CD14-positive monocyte (primary cell): ENCODE measurements at places on chromosomes 13 and 19.

- DNase-seq: no peak
These were observed 59.5 kb downstream of the KCNC3 start for GRCh38 chr19:50269653-50270052.

GRCh38 chr19:6723108-6723618 lies 2.7 kb upstream of the C3 start:
- no peak for DNase-seq

- DNase-seq: peak; percentile 48
These were observed 141.7 kb upstream of the SERP2 start for GRCh38 chr13:44231786-44232516.

DNA sequence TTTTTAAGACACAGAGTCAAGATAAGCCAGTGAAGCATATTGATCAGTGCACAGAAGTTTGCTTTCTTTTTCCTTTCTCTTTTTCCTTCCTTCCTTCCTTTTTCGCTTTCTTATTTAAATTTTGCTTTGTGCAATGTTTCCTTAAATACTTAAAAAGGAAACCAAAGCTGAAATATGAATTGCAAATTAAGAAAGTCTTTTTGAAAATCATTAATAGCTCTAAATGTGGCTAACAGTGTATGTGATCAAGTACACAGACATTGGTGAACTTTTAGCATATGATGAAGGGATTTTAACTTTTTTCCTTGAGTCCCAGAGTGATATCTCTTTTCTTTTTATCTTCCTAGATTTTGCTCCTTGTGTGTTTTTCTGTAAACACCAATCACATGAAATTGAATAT lies 1356.9 kb upstream of the PRR20A start:
- no peak for DNase-seq

- DNase-seq: no peak
These were observed 28.2 kb downstream of the IGFL2 start for GRCh38 chr19:46176116-46176860.

GRCh38 chr19:3392480-3392879 lies 26.1 kb downstream of the NFIC start:
- no peak for DNase-seq

- DNase-seq: no peak
These were observed 77.1 kb upstream of the KCTD15 start for GRCh38 chr19:33719366-33720154.

DNA sequence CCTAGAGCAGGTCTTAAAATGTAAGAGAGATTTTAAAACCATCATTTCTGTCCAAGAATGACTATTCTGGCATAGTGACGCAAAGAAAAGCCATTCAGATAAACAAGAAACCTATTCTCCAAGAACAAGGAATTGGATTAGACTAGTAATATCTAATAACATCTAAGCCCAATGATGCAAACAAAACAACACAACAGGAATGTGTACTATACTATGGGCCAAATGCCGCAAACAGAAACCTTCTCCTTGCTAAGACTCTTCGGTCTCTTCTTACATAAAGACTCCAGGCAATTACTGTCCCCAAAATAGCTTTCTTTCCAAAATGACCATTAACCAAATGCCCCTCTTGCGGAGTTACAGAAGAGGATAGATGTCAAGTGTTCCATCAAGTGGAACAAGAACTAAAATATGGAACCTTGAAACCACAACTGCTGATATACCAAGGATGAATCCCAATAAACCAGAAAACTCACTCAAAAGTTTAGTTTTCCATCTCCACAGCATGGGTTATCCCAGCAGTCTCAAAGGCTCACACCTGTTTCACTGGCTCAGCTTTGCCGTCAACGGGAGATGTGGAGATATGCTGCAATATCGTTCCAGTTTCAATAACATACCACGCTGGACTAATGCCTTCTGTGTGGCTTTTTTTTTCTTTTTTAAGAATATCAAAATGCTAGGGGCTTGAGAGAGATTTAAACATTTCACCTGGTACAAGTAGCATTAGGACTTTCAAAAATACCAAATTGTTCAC lies 76.2 kb downstream of the FOXO1 start:
- DNase-seq: no peak

- no peak for DNase-seq
These were observed 455.7 kb downstream of the FGF9 start for GRCh38 chr13:22126433-22127021.

GRCh38 chr19:33580026-33580644 lies 41.6 kb upstream of the CHST8 start:
- DNase-seq: no peak

GRCh38 chr19:4229179-4229931 lies at the start of gene EBI3:
EBI3 (plus strand) TSS chr19:4229523; CDS start chr19:4229551, 28 bp downstream.
- DNase-seq: peak; percentile 86

GRCh38 chr19:3768748-3769099 lies 3.3 kb downstream of the RAX2 start:
- DNase-seq: no peak

GRCh38 chr13:113293686-113294085 lies 3.4 kb upstream of the LAMP1 start:
- DNase-seq: no peak

DNA sequence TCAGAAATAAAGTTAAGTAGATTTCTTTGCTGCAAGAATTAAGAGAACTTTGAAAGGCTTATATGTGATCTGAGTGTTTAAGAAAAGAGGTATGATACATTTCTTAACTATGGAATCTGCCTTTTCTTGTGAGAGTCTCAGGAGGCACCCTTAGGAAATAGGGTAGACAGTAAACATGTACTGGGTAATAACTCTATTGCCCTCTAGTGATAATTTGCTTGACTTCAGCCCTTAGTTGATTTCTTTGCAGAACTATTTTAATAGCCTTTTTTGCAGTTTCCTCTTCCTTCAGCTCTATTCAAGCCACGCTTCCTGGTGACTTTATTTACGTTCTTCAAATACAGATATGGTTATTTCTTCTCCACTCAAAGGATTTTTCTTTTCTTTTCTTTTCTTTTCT lies 37.0 kb upstream of the CCNA1 start:
- DNase-seq: peak; percentile 25

- no peak for DNase-seq
These were observed 177.5 kb downstream of the ABCC4 start for GRCh38 chr13:95123726-95124125.

- no peak for DNase-seq
These were observed 10.2 kb downstream of the PPP1R14A start for GRCh38 chr19:38245826-38246498.
